HTR-8/SVneo (cell line): ENCODE measurements at places on chromosomes 2 and 18.
A peak's percentile ranks its signal among the peaks of the same experiment; 100 is the strongest.

GRCh38 chr2:27653397-27653796 lies 10.0 kb downstream of the SUPT7L start:
- no peak for DNase-seq

GRCh38 chr2:150605664-150606063 lies 118.2 kb upstream of the RND3 start:
- no peak for DNase-seq

GRCh38 chr2:241632478-241633325 lies 4.3 kb downstream of the THAP4 start:
- no peak for DNase-seq

- DNase-seq: no peak
These were observed 30.9 kb upstream of the OSBPL6 start for GRCh38 chr2:178163395-178163794.

- DNase-seq: no peak
These were observed 859 bp downstream of the GREB1L start for GRCh38 chr18:21242780-21243401.

- DNase-seq: peak; percentile 34
These were observed 1.1 kb upstream of the CDH2 start for GRCh38 chr18:28177828-28178635.
